ENCODE measurements at places on chromosomes 11 and 22.

GRCh38 chr22:19940536-19941364, 822 bp upstream of the COMT start:
- ATAC-seq, result peak; percentile 3

GRCh38 chr11:64726867-64727530, 4.0 kb upstream of the NRXN2 start:
- ATAC-seq, result no peak

- no peak for ATAC-seq
Measured at GRCh38 chr11:65499713-65500386, 1.0 kb downstream of the MALAT1 start.

- no peak for ATAC-seq
Measured at GRCh38 chr11:128777369-128778011, 83.6 kb downstream of the FLI1 start.

- ATAC-seq, result no peak
Measured at GRCh38 chr11:114915871-114916805, 237.8 kb downstream of the NXPE2 start.

DNA sequence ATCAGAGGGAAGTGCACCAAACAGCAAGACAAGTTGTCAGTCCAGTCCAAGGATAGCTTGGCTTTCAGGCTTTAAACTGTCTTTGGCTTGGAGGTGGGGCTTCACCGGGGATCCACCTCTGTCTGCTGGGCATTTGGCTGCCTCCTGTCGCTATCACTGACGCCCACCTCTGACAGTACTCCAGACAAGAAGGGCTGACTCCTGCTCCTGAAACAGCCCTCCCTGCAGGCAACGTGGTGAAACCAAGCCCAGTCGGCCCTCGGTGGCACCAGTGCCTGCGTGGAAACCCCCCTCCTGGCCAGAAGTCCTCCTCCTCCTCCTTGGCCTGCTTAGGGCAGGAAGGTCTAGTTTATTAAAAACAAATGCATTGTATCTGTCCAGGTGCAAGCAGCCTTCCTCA, 16.9 kb downstream of the DHCR7 start:
- ATAC-seq, result no peak

Measured in esophagus mucosa (tissue), 1 donor.